ENCODE measurements at places on chromosomes 6 and 20. TPM values are rescaled to one million over a fixed set of nuclear protein-coding genes. Genes with fewer than 3 reads are reported as not detected.

RIPOR2 gene
- polyA plus RNA-seq: 29.4 TPM

CD40 gene
- 7.4 TPM for polyA plus RNA-seq

PPP1R16B gene
- polyA plus RNA-seq: 3.7 TPM

DNA sequence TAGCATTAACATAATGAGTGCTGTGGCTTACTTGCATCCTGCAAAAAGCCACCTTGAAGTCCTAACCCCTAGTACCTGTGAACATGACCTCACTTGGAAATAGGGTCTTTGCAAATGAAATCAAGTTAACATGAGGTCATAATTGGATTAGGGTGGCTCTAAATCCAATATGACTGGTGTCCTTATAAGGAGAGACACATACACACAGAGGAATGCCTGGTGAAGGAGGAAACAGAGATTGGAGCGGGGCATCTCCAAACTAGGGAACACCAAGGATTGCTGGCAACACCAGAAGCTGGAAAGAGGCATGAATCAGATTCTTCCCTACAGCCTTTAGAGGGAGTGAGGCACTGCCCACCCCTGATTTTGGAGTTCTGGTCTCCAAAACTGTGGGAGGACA, 17.6 kb upstream of the RPS6KA2 start:
- DNase-seq: no peak

DNA sequence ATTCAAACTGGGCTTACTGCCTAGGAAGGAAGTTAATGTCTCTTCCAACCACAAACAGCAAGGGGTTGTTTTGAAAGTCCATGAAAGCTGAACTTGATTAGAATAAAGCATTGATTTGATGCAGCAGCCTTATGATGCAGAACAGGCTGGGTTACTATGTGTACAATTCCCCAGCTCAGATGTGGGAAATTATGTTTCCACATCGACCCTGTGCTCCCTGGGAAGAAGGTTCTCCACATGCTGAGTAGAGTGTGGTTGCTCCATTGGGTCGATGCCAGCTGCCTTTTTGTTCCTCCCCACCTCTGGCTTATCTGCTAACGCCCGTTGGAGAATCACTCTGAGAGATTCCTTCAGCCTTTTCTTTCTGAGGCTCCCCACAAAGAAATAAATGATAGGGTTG, 1.2 kb downstream of the MAS1L start:
- no peak for DNase-seq

DNA sequence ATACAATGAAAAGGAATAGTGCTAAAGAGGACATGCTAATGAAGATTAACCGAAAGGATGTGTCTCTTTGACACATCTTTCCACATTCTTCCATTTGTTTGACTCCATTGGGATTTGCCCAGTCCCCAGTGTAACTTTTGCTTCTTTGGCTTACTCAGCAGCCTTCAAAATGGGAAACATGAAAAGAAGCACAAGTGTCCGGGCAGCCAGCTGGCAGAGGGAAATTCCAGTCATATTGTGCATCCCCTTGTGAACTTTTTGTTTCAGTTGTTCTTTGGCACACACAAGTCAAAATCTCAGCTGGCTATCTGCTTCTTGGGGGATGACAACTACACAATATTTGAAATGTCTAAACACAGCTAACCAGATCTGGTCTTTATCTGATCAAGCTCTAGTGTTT, 157.4 kb downstream of the OGFRL1 start:
- DNase-seq: no peak

DNA sequence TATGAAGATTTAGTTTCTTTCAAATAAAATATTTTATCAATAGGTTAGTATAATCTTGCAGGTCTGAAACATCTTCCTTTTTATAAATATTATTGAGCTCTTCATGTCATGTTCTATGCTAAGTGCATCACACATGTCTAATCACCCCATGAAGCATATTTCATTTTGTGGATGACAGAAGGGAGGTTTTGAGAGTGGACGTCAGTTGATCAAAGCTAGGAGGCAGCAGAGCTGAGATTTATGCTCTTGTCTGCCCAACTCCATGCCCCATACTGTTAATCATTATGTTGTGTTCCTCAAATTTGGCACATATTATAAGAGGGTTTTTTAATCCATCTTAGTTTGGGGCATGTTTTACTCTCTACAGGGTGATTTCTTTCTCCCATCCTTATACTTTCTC, 22.7 kb downstream of the DSE start:
- no peak for DNase-seq

- no peak for DNase-seq
These were observed 149.7 kb downstream of the KIF16B start for GRCh38 chr20:16423311-16424212.

- no peak for DNase-seq
These were observed 5.2 kb upstream of the PRPH2 start for GRCh38 chr6:42727627-42728026.

DNA sequence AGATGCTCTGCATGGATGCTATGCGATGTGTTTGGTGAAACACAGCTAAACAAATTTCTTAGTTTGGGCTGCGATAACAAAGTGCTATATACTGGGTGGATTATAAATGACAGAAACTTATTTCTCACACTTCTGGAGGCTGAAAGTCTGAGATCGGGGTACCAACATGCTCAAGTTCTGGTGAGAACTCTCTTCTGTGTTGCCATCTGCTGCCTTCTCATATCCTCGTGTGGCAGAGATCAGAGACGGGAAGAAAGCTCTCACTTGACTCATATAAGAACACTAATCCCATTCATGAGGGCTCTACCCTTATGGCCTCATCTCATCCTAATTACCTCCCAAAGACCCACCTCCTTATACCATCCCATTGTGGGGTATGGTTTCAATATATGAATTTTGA, 162.0 kb upstream of the DTNBP1 start:
- no peak for DNase-seq

- no peak for DNase-seq
These were observed 233.6 kb upstream of the SOX4 start for GRCh38 chr6:21359926-21360325.

- DNase-seq: peak; percentile 19
These were observed 10.2 kb upstream of the CST5 start for GRCh38 chr20:23889775-23890187.

DNA sequence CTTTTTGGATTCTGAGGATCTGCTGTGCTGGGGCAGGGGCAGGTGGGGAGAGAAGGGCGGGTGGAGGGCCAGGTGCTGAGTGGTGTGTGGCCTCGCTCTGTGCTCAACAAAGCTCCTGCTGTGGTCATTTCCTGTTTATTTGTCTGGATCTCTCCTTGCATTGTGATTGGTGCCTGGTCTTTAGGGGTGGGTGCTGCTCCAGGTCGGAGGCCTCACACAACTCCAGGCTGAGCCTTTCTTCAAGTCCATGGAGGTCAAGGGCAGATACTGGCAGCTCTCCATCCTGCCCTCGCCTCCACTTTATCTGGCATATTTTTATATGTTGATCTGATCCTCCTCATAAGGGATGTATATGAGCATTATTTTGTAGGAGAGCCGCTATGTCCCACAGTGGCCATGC, 36.2 kb downstream of the HLA-F start:
- DNase-seq: no peak

- no peak for DNase-seq
These were observed 21.3 kb downstream of the CTNNBL1 start for GRCh38 chr20:37714978-37715672.

GRCh38 chr6:44223319-44224028, at the start of gene SLC29A1:
SLC29A1 (plus strand) TSS chr6:44223595; CDS start chr6:44227314, 3,719 bp downstream.
- peak; percentile 72 for DNase-seq

GRCh38 chr6:101806241-101806640, 412.7 kb downstream of the GRIK2 start:
- DNase-seq: no peak
